Sciatic nerve (tissue), 2 donors: ENCODE measurements at places on chromosomes 2 and 18. TPM values are rescaled to one million over a fixed set of nuclear protein-coding genes. Genes with fewer than 3 reads are reported as not detected.

GRB14 gene
- total RNA-seq, result 20.2 TPM

TEX44 gene
- not detected for total RNA-seq

AGXT gene
- total RNA-seq, result not detected

PTPRM gene
- total RNA-seq, result 66.5 TPM

FAM237A gene
- not detected for total RNA-seq

PASK gene
- 7.0 TPM for total RNA-seq

TMEM198 gene
- total RNA-seq, result 2.1 TPM

CXCR1 gene
- total RNA-seq, result 4.9 TPM

IL36G gene
- not detected for total RNA-seq

REG3A gene
- total RNA-seq, result 2.3 TPM

DUSP19 gene
- total RNA-seq, result 3.0 TPM

GCKR gene
- 0.71 TPM for total RNA-seq

CFC1 gene
- total RNA-seq, result not detected

MALL gene
- 24.1 TPM for total RNA-seq

STARD6 gene
- 0.85 TPM for total RNA-seq

CYP26B1 gene
- total RNA-seq, result 12.7 TPM

FBXO36 gene
- total RNA-seq, result 3.2 TPM

MDH1B gene
- total RNA-seq, result 1.9 TPM

PLGLB2 gene
- total RNA-seq, result 4.8 TPM

ANKRD30B gene
- 17.2 TPM for total RNA-seq

MOB4 gene
- total RNA-seq, result 25.6 TPM

NEUROD1 gene
- total RNA-seq, result not detected

TNFRSF11A gene
- 2.7 TPM for total RNA-seq

LYPD1 gene
- 1.2 TPM for total RNA-seq

IMMT gene
- total RNA-seq, result 60.0 TPM

RASGRP3 gene
- total RNA-seq, result 16.0 TPM

CLEC4F gene
- 1.7 TPM for total RNA-seq

CTAGE1 gene
- total RNA-seq, result not detected

WDR54 gene
- 14.0 TPM for total RNA-seq

SERPINB13 gene
- not detected for total RNA-seq

KYNU gene
- total RNA-seq, result 6.0 TPM

PAIP2B gene
- 25.6 TPM for total RNA-seq

C18orf54 gene
- 5.9 TPM for total RNA-seq

TTC21B gene
- 36.8 TPM for total RNA-seq

PLGLB1 gene
- 8.9 TPM for total RNA-seq

IL18R1 gene
- total RNA-seq, result 4.9 TPM

TNFAIP6 gene
- 14.4 TPM for total RNA-seq

SERPINB11 gene
- not detected for total RNA-seq
